PC-3 (cell line): ENCODE measurements at places on chromosomes 6 and 20.

DNA sequence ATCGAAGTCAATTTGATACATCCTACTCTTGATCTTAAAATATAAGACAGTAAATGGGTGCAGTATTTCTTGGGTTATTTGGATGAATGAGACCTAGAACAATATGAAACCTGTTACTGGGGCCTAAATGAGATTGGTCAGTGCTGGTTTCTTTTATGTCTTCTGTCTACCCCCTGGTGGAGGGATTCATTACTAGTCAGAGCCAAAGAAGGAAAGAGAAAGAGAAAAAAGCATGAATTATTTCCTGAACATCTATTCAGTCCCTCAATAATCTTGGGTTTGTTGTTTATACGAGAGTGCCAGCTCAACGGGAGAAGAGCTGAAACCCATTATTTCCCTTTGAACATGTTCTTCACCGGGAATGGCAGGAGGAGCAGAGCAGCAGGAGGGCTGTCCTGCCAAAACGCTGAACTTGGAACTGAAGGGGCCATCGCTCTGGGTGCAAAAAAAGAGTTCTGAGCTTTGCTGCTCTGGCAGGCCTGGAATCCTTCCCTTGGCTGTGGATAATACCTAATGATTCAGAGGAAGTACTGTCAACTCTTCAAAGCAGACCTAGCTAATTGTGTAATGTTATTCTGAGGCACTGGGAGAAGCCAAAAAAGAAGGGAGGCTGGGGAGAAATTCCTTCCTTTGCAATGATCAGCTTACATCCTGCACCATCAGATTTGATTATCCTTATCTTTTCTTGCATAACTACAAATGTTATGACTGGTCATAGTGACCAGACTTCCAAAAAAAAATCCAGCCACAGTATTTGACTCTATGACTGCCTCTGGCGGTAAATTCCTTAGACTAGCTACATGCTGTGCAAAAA, 72.0 kb downstream of the BLOC1S5 start:
- DNase-seq: peak; percentile 60

DNA sequence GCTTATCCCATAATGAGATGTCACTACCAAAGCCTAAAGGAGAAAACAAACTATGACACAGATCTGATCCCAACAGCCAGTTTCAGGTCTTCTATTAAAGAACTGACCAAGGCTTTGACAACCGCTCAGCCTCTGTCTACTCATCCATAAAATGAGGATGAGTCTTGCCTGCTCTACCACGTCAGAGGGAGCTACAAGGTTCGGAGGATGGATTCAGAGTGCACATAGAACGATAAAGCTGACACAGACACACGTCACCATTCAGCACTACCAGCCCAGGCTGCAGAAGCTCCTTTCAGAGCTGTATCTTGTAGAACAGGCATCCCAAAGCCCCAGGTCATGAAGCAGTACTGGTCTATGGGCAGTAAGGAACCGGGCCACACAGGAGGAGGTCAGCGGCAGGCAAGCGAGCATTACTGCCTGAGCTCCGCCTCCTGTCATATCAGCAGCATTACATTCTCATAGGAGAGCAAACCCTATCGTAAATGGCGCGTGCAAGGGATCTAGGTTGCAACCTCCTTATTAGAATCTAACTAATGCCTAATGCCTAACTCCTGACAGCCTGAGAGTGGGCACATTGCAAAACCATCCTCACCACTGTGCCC, 25.1 kb downstream of the KIF16B start:
- DNase-seq: no peak

- no peak for DNase-seq
Observed at GRCh38 chr20:57559289-57559634, 1.6 kb upstream of the PCK1 start.

- no peak for DNase-seq
Observed at GRCh38 chr6:4028051-4028450, 50.9 kb downstream of the FAM217A start.

DNA sequence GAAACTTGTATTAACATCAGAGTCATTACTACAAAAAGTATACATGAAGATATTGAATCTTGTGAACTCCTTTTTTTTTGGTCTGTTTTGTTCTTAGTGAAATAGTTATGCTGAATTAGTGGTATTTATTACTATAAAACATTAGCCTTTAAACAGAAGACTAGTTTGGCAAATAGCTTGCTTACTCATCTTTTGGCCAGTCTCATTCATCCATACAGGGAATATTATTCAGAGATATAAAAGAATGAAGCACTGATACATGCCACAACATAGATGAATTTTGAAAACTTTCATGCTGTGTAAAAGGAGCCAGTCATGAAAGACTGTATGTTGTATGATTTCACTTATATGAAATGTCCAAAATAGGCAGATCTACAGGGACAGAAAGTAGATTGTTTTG, 205.9 kb downstream of the ZFAND3 start:
- DNase-seq: peak; percentile 14

GRCh38 chr6:157445277-157446009, 64.5 kb downstream of the ZDHHC14 start:
- DNase-seq: no peak

DNA sequence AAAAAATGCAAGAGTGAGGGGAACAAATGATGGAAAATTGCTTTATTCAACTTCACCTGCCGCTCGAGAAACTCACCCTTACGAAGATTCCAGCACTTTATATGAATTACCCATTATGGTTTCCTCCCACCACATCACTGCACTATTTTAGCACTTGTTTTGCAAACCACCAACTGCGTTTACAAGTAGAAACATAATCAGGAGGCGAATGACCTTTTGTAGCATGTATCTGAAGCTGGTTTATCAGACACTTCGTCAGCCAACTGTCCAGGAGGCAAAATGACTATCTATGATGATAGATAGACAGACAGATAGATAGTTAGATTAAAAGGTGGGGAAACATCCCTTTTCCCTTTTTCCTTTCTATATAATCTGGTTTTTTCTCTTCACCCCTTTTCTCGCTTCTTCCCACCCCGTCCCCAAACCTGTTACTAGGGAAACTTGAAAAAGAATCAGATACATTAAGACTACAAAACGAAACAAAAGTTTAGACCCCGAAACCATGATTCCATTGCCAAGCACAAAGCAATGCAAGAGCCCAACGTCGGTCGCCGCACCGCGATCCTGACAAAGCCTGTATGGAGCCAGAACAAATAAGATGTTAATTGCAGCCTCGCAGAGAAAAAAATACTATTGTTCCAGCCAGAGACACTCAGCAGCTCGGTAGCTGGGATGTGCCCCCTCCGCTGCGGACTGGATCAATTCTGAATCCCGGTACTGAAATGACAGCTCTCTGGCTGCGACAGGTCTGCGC, 933 bp upstream of the ADGRB3 start:
- DNase-seq: no peak

GRCh38 chr6:155257796-155258195, 6.0 kb upstream of the CLDN20 start:
- no peak for DNase-seq

GRCh38 chr20:47358672-47359529, 2.4 kb upstream of the ZMYND8 start:
- peak; percentile 95 for DNase-seq

DNA sequence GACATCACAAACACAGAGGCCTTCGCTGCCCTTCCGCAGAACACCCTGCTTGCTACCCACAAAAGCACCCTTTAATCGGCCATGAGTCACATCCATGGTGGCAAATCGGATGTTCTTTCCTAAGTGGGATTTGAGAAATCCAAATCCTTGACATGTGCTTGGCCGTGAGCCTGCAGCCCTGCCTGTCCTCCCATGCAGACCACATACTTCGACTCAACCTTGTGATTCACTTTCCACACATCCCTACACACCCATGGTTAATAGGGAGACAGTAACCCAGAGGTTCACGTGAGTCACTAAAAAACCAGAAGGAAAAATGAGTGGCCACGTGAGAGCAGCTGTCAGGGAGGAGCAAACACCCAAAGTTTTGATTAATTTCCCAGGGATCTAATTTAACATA, 19.4 kb downstream of the RAMACL start:
- peak; percentile 91 for DNase-seq

- peak; percentile 43 for DNase-seq
Observed at GRCh38 chr6:38272222-38272621, 367.5 kb downstream of the BTBD9 start.

GRCh38 chr6:41189967-41190366, 11.0 kb downstream of the TREML2 start:
- no peak for DNase-seq

GRCh38 chr6:90003941-90004340, 109.7 kb downstream of the GJA10 start:
- DNase-seq: no peak

GRCh38 chr6:30684386-30685156, 1.9 kb downstream of the PPP1R18 start:
- DNase-seq: no peak

GRCh38 chr20:23118144-23118543, 32.0 kb upstream of the CD93 start:
- no peak for DNase-seq

- DNase-seq: no peak
Observed at GRCh38 chr20:16143596-16143995, 429.7 kb downstream of the KIF16B start.

DNA sequence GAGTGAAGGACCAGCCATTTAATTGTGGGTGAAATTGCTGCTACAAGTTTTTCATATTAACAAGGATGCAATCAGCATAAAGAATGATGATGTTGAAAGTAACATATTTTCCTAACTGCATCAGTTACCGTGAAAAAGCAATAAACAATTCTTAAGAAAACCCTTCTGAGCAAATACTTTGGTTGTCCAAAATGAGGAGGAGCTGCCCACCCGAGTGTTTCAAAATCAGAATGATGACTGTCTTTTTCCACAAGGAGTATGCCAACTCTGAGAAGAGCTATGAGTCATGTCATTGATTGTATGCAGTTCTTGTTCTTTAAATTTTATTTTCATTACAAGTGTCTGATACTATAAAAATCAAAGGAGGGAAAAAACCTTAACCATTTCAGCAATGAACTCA, 470.5 kb downstream of the COL12A1 start:
- DNase-seq: peak; percentile 72

DNA sequence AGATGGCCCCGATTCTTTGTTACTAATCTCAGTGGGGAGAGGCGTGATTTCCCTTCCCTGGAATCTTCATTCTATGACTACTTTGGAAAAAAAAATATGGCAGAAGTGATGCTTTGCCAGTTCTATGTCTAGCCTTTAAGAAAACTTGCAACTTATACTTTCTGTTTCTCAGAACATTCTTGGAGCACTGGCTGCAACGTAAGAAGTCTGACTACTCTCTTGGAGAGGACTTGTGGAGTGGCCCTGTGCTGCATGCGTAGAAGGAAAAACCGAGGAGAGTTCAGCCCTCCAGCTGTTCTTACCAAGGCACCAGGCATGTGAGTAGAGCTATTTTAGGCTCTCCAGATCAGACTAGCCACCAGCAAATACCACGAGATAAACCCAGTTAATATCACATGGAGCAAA, 77.6 kb upstream of the STXBP5 start:
- no peak for DNase-seq

GRCh38 chr6:26561533-26562466, 23.6 kb downstream of the HMGN4 start:
- DNase-seq: no peak

GRCh38 chr6:157172231-157172701, 151.1 kb downstream of the TMEM242 start:
- no peak for DNase-seq

GRCh38 chr20:5674176-5674660, 76.0 kb upstream of the SHLD1 start:
- peak; percentile 97 for DNase-seq

- DNase-seq: no peak
Observed at GRCh38 chr20:48794816-48795457, 32.9 kb downstream of the PREX1 start.

DNA sequence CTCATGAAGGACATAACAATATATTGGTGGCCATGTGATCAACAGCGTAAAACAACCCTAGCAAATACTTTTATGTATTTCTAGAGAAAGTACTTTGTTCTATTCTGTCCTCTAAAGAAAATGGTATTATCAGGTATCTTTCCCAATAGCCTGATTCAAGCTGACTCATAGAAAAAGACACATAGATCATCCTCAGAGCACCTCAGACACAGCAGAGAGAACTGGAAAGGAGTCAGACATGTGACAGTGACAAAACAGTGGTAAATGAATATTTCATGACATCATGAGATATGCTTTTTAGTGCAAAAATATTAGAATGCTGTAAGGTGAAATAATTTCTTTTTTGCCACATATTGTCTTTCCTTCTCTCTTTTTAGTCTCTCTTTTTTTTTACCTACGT, 1355.0 kb upstream of the MAP3K7 start:
- DNase-seq: peak; percentile 2

DNA sequence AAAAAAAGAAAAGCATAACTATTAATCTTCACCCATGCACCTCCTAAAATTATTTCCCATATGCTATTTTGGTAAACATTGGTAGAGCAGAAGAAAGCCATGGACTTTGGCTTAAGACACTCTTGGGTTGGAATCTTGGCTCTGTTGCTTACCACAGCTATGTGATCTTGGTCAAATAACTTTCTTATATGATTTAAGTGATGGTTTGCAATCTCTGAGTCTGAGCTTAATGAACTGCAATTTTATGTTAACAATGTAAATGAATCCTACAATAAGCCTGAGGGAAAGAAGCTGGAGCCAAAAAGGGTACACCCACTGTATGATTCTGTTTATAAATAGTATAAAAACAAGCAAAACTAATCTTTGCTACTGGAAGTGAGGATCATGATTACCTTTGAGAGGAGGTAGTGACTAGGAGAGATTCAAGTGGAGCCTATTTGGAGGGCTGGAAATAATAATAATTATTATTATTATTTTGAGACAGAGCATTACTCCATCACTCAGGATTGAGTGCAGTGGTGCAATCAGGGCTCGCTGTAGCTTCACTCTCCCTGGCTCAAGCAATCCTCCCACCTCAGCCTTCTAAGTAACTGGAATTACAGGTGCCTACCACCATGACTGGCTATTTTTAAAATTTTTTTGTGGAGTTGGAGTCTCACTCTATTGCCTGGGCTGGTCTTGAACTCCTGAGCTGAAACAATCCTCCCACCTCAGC, 34.5 kb downstream of the ABRACL start:
- DNase-seq: no peak

DNA sequence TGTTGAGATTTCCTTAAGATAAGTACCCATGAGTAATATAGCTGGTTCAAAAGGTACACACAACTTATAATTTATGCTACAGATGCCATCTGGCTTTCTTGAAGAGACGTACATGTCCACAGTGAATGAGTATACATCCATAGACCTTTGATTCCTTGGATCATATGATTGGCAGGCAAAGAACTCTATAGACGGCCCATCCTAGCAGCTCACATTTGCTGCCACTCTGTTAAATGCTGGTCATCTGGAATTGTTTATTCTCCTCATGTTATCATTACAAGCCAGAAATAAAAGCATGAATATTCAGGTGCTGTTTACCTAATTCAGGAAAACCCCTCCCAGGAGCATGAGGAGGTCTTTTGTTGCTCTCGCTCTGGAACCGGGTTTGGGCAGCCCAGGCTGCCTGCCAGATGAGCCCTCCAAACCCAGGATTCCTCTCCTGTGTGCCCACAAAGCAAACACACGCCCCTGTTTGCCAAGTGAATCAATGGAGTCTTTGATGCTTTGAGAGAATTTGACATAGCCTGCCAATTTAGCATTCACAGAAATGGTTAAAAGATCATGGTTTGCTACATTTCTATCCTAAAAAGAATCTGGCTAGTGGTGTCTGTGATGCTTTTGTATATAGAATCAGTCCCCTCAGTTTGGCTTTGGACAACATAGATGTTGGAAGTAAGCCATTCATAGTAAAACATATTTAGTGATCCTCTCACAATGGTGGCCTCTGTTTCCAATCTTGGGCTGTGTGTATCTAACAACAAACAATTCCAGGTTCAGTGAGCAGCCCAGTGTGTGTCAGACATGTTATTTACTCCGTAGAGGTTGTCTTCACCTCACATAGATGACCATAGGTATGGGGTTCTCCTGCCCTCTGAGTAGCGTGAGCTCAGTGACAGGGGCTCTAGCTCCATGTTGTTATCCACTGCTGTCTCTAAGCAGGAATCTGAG, 17.5 kb upstream of the PLCG1 start:
- DNase-seq: peak; percentile 86
